ENCODE measurements at places on chromosomes 16 and 17.

- DNase-seq: peak; percentile 61
These were observed 723 bp downstream of the TRIM37 start for GRCh38 chr17:59105852-59106462.

- DNase-seq: no peak
These were observed 47.9 kb downstream of the TOX3 start for GRCh38 chr16:52499060-52499440.

- no peak for DNase-seq
These were observed 21.5 kb upstream of the KCNJ16 start for GRCh38 chr17:70053241-70054234.

DNA sequence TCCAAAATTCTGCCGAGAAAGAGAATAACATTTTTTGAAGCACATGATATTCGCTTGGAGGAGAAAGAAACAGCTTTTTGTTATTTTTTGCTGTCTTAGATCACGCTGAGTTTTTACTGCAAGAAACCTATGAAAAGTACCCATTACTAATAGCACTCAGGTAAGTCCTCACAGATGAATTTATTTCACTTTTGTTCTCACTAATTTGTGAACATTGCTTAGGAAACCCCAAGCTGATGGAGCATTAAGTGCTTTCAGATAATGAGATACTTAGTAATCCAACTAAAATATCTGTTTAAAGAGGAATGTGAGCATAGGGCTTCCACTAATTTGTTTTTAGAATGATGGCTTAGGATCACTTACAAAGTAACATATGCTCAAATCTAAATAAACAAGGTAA, 45.7 kb downstream of the MYO1D start:
- no peak for DNase-seq

DNA sequence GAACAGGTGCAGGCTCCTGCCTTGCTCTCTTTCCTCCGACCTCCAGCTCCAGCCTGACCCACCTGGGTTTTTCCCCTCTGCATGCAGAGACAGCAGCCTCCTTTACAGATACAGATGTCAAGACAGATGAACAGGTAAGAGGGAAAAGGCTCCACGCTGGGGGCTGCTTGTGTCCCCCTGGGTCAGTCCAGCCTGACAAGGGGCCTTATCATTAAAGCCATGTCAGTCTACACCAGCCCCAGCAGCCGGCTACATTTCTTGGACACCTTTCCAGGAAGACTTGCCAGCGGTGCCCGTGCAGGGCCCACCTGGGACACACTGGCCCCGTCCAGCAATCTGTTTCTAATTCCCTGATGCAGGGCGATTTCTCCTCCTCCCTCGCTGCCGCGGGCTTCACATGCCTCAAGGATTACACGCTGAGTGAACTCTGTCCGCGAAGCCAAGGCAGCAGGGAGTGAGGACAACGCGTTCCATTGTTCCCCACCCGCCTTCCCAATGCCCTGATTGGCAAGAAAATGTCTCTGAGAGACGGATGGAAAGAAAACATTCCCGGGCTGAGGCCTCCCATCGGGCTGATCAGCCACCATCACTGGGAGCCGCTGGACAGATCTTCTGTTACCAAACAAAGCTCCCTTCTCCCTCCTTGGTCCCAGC, 184.7 kb downstream of the C16orf95 start:
- DNase-seq: no peak

DNA sequence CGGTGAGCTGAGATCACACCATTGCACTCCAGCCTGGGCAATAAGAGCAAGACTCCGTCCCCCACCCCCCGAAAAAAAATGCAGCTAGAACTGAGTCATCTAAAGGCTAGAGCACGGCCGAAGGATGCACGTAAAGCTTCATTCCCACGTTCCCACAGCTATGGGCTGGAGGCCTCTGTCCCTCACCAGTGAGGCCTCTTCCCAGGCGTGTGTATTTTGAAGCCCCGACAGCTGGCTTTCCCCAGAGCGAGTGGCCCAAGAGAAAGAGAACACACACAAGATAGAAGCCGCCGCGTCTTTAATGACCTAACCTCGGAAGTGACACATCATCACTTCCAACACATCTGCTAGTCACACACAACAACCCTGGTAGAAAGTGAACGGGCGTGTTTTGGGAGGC, 6.6 kb upstream of the KCTD5 start:
- no peak for DNase-seq

DNA sequence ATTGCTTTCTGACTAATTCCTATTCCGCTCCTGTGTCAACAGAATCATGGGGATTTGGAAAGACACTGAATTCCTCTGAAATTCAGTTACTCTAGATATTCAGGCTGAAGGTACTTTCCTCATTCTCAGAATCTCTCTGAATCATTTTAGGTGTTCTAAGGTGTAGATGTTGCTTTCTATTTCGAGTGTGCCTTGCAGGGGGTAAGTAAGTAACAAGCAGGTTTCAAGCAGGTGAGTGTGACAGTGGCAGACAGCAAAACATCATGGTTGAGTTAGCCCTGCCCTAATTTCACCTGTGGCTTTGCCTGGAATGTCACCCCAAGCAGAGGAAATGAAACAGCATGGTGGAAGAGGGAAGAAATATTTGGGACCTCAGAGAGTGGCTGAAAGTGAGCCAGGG, 75.1 kb downstream of the SHISA9 start:
- DNase-seq: no peak

- DNase-seq: no peak
These were observed 78.7 kb downstream of the ZDHHC7 start for GRCh38 chr16:84932681-84933080.

- DNase-seq: no peak
These were observed 125.4 kb downstream of the MAP2K6 start for GRCh38 chr17:69539781-69540319.

GRCh38 chr16:74034862-74035261, 261.8 kb upstream of the PSMD7 start:
- DNase-seq: no peak

DNA sequence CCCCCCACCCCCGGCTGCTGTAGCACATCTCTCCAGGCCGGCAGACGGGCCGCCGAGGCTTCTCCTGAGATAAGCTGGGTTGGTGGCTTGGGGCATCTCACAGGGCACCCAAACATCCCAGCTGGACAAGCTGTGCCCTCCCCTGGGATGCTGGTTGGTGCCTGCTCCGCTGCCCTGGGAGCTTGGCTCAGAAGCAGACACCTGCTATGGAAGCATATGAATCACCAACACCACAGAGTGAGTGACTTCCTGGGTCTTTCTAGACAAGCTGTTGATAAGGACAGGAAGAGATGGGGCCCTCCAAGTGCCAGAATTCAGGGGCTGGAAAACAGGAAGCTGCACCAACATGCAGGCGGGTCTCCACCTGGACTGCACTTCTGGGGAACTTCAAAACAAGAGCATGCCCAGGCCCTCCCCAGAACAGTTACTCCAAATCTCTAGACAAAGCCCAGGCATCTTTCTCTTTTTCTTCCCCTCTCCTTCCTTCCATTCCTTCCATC, 13.7 kb downstream of the C16orf95 start:
- DNase-seq: no peak

GRCh38 chr16:68382296-68382718, 66.0 kb downstream of the SMPD3 start:
- no peak for DNase-seq

DNA sequence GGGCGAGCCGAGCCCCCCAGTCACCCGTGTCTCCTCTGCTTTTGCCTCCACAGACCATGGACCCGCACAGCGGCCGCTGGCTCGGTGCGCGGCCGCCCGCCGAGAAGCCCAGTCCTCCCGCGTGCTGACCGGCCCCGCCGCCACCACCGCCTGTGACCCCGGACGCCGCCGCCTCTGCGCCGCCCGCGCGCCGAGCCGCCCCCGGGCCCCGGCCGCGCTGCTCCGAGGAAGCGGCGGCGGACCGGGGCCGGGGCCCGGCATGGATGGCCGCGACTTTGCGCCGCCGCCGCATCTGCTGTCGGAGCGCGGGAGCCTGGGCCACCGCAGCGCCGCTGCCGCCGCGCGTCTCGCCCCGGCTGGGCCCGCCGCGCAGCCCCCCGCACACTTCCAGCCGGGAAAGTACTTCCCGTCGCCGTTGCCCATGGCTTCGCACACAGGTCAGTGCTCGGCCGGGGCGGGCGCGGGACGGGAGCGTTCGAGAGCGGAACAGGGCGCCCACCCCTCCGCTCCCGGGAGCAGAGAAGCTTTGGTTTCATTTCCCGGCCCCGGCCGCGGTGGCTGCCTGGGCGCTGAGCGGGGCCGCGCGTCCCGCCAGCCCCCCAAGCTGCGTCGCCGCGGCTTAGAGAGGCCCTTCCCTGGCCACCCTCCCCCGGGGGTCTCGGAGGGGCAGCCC, 4.4 kb downstream of the BAHCC1 start:
- no peak for DNase-seq

Data from activated T-helper 9 cell treated with anti-CD3 and anti-CD28 coated beads, Interleukin-2, amount 50 U/mL, for 16 hours (primary cell).